Suppressor macrophage (primary cell): ENCODE measurements at places on chromosomes 4 and X.

DNA sequence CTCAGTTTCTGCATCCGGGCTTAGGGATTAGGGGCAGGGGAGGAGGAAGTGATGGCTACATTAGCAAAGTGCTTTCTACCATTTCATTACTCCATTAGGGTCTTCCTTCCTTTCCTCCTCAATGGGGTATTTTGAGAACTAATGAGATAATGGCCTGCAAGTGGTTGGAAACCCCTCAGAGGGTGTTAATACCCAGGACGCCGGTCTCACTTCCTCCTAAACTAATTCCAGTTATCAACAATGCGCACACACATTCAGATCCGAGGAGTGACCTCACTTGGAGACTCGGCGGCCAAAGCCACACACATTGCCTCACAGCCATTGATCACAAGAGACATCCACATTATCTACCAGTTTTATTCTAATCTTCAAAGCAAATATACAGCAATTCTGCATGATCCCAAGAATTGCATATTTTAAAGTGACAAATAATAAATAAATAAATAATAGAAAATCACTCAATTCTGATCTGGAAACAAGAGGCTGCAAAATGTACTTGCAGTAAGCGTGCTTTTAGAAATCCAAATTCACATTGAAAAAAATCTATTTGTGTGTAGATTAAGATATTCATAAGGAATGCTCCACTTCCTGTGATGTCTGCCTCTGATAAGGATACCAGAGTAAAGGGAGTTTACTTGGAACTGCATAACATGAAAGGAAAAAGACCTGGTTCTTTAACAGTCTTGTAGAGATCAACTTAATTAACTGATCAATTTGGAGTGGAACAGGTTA lies 329.1 kb downstream of the FBXW7 start:
- peak; percentile 36 for DNase-seq

GRCh38 chr4:54730581-54730980 lies 72.8 kb downstream of the KIT start:
- DNase-seq, result no peak

DNA sequence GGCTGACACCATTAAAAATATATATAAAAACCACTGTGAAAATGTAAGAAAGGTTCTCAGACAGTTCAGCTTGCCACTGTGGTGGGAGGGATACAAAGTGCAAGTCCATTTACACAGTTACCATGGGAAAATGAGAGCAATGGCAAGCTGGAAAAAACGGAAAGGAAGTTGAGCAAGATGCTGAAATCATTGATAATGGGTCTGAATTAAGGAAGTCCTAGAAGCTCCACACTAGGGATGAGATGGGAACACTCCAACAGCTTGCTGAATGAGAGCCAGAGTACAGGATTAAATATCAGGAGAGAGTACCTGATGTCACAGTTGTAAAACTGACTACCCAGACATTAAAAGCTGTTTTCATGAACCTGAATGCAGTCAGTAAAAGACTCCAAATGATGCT lies 218.6 kb downstream of the PRDM5 start:
- DNase-seq, result peak; percentile 46

DNA sequence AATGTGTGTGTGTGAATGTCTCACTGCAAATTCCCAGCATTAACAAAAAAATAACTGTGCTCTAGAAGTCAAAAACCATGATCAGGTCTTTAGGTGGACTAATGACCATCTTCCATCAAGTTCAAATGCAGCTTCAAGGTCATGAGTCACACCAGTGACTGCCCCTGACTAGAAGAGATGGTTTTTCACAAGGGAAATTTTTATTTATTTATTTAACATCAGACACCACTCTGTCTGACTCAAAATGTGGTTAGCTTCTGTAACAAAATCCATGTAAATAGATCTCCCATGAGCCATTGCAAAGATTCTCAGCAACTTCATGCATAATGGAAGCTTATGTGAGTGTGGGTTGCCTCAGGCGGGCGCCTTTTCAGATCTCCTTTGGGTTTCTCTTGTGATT lies 219.2 kb downstream of the KIT start:
- no peak for DNase-seq

- DNase-seq, result no peak
Measured at GRCh38 chr4:94882756-94883155, 125.0 kb downstream of the BMPR1B start.

DNA sequence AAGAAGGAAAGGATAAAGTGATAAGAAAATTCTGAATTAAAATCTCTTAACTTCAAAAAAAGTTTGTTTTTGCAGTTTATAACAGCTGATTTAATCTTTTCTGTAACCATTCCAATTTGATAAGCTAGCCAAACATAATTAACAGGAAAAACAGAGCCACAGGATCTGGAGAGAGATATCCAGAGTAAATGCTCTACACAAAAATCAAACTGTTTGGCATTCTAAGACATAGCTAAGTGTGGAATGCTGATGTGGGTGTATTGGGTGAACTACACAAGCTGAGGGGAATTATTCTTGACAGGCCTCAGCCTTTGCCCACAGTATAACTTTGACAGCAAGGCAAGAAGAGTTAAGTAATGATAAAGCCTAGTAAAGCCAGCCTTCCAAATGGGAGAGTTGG lies 184.8 kb downstream of the GABRG1 start:
- no peak for DNase-seq

GRCh38 chrX:25213611-25214010 lies 197.8 kb upstream of the ARX start:
- no peak for DNase-seq

DNA sequence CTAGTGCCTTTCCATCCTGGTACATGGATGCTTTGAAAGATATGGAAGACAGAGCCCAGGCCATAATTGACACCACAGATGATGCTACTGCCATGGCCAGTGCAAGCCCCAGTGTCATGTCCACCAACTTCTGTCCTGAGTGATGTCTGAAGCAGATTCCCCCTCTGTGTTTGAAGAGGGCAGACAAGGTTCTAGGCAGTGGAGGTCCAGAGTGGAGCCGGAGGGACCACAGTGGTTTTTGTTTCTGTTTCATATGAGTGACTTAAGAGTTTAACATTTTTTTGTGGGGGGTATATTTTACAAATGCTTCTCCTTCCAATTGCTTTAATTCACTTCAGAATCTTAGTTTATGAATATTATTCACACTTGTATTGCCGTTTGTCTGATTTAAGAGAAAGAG lies 6.0 kb upstream of the MAGEC1 start:
- DNase-seq, result no peak

DNA sequence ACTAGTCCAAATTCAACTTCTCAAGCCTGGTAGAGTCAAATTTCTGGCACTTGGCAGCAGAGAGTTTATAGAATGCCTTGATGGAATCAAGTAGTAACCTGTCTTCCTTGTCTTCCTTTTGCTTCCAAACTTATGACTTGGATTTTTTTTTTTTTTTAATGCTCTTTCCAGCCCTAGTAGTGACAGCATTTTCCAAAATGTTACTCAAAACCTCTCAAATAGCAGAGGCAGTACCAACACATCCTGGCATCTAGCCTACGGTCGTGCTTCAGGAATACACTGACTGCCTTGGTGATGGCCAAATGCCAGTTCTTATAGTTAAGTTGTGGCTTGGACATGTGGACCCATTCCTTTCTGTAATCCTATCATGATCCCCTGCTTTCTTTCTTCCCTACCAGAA lies 46.0 kb downstream of the GALNT7 start:
- no peak for DNase-seq

GRCh38 chr4:52241916-52242315 lies 190.8 kb downstream of the SPATA18 start:
- no peak for DNase-seq

GRCh38 chr4:83010522-83011318 lies at the start of gene LIN54:
Gene LIN54 (minus strand): TSS chr4:83010823. CDS start chr4:82984844, 25,979 bp downstream.
- peak; percentile 84 for DNase-seq

GRCh38 chrX:133979641-133980230 lies 5.7 kb downstream of the GPC3 start:
- no peak for DNase-seq

GRCh38 chr4:128983771-128984485 lies 109.4 kb downstream of the SCLT1 start:
- DNase-seq, result no peak

DNA sequence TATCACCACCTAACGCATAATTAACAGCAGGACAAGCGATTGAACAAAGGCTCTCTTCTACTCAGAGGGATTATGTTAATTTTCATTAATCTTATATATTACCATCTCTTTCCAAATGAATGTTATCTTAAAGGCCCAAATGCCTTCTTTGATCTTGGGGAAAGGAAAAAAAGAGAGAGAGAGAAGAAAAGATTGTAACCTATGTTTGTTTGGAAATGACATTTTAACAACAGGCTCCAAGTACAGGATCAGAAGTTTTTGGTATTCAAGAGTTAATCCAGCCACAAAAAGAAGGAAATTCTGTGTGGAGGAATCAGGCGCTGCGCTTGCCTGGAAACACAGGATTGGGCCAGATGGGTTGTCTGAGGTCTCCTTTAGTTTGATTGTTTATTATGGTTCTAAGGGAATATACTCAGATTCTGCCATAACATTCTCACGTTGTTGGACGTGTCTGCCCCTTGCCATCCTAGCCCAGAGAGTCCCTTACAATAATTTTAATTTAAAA lies 100.7 kb upstream of the STX18 start:
- DNase-seq, result no peak

GRCh38 chr4:46820154-46820553 lies 88.9 kb downstream of the COX7B2 start:
- no peak for DNase-seq

- DNase-seq, result no peak
Measured at GRCh38 chr4:120753854-120754253, 168.7 kb downstream of the PRDM5 start.

- no peak for DNase-seq
Measured at GRCh38 chr4:8882239-8882638, 10.6 kb upstream of the HMX1 start.

DNA sequence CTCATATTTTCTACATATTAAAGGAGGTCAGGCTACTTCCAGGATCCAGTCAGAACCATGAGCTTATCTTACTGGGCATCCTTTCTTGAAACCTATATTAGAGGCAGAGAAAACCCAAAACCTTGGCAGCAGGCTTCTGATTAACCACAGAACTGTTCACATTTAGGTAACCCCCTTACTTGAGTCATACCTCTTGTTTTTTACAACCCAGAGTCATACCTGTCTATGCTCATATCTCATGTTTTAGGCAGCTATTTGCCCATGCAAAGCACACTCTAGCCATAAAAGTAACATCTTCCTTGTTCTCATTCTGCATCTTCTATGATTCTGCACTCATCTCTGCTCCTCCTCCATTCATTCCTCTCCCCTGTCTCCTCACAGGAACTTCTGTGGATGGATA lies 138.0 kb upstream of the SMIM31 start:
- DNase-seq, result no peak

DNA sequence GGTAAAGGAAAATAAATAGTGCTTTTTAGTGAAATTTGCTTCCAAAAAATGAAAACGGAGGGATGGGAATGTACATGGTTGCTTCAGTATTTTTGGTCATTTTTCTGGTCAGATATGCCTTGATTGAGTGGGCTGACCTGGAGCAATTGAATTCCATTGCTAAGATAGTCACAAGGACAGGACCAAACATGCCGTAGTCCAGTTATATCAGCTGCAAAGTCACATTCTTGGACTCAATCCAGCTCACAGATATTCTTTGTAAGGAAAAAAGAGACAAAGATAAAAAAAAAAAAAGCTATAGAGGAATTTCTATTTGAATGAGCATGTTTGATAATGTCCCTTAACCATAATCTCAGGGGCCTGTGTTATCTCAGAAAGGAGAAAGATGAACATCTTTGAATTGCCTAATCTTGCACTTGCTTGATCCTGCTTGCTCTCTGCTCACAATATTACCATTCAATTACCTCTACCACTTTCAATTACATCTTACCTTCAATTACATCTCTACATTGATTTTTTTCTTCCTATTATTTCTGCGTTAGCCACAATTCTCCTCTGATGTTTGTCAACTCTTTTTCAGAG lies 75.4 kb upstream of the PACRGL start:
- no peak for DNase-seq

GRCh38 chrX:57453901-57454300 lies 137.9 kb upstream of the ZXDB start:
- peak; percentile 17 for DNase-seq

- DNase-seq, result no peak
Measured at GRCh38 chr4:135359128-135359527, 1157.5 kb upstream of the PABPC4L start.

DNA sequence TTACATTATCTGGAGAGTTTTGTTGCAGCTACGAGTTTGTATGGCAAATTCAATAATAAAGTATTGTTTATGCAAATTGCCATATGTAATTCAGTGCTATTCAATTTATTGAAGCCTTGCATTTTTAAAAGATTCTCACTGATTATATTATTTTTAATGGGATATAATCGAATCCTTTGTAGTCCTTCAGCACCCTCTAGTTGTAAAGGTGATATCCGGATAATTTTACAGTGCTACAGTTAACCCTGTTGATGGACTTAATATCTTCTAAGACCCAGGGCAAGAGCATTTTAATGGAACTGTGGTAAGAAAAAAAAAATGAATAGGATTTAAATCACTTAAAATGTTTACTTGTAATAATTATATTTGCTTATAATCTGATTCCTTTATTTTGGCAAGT lies 48.5 kb upstream of the GRIA2 start:
- no peak for DNase-seq

- no peak for DNase-seq
Measured at GRCh38 chr4:4838051-4838935, 21.2 kb upstream of the MSX1 start.

DNA sequence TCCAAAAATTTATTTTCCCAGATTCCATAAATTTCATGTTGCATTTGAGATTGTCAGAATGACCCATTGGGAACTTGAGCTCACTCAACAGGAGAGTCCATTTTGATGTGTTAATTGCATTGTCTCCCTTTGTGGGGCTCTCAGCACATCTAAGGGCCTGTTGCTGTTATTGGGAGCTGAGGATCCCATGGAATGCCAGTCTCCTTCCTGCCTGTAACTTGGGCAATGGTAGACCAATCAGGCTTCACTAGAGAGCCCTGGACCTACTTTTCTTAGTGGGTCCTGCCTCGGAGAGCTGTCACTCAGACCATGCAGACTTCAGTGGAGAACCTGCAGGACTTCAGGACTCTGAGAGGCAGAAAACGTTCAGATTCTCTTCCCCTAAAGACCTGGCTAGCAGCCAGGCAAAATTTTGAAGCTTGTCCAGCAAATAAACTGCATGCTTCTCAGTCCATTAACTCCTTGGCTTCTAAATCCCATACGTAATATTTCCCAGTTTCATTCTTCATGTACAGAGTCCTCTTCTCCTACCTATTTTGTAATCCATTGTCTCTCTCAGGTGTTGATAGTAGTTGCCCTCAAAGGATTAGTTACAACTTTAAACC lies 25.1 kb downstream of the OCRL start:
- DNase-seq, result no peak

DNA sequence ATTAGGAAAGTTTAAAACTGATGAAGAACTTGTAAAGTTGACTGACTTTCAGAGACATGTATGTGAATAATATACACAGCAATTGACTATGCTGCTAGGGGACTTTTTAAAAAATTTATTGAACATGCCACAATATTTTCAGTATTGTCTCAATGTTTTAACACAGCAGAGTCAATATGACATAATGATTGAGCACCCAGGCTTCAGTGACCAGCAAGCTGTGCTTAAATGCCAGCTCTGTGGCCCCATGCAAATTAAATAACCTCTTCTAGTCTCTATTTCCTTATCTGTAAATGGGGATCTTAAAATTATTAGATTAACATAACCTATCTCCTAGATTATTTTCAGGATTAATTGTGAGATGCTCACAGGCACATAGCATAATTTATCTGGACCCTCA lies 56.8 kb upstream of the TXK start:
- DNase-seq, result no peak
